Endodermal cell (in vitro differentiated cells): ENCODE measurements at places on chromosomes 12 and 14. TPM values are rescaled to one million over a fixed set of nuclear protein-coding genes. Genes with fewer than 3 reads are reported as not detected.

The AMN gene
- total RNA-seq, result 3.2 and 3.3 TPM in 2 replicates

The DIO2 gene
- 0.18 and 0.57 TPM in 2 replicates for total RNA-seq

The DPPA3 gene
- 4.0 and 4.6 TPM in 2 replicates for total RNA-seq

The FGF6 gene
- total RNA-seq, result not detected in 2 replicates

The ETFBKMT gene
- total RNA-seq, result 0.87 to 2.0 TPM (median 1.1 TPM) in 3 replicates

The ART4 gene
- total RNA-seq, result not detected in 2 replicates

The FBXO34 gene
- 51.6 and 51.9 TPM in 2 replicates for total RNA-seq

The PPP1R13B gene
- 11.1 to 17.5 TPM (median 12.7 TPM) in 3 replicates for total RNA-seq

The GPRC5A gene
- total RNA-seq, result 1.0 and 1.1 TPM in 2 replicates

The ZNF605 gene
- 7.9 to 14.6 TPM (median 12.8 TPM) in 3 replicates for total RNA-seq

The P2RX2 gene
- 0.55 to 1.1 TPM (median 0.97 TPM) in 3 replicates for total RNA-seq

The SERPINA12 gene
- total RNA-seq, result not detected in 3 replicates

The CATSPERB gene
- 0.16 TPM in 1 of 3 replicates, not detected in the others for total RNA-seq

The STON2 gene
- total RNA-seq, result 43.9 and 46.8 TPM in 2 replicates

The SGPP1 gene
- 10.1 to 20.3 TPM (median 18.4 TPM) in 3 replicates for total RNA-seq

The LIN7A gene
- 27.2 to 32.6 TPM (median 27.9 TPM) in 3 replicates for total RNA-seq

The DCN gene
- not detected in 2 replicates for total RNA-seq

The HOXC12 gene
- total RNA-seq, result not detected in 3 replicates

The SLC22A17 gene
- 43.4 and 49.9 TPM in 2 replicates for total RNA-seq

The CLEC2D gene
- total RNA-seq, result 6.6 to 19.3 TPM (median 18.3 TPM) in 3 replicates

The GALNT8 gene
- 9.6 and 11.2 TPM in 2 replicates for total RNA-seq

The PEX5 gene
- total RNA-seq, result 97.7 and 106 TPM in 2 replicates

The SOAT2 gene
- total RNA-seq, result 0.29 and 0.46 TPM in 2 replicates

The PTGER2 gene
- total RNA-seq, result 0.45 TPM in 1 of 3 replicates, not detected in the others

The SCN8A gene
- total RNA-seq, result 6.9 and 9.7 TPM in 2 replicates

The SOX5 gene
- total RNA-seq, result 6.8 to 10.8 TPM (median 8.8 TPM) in 3 replicates

The CNIH1 gene
- 82.7 and 87.2 TPM in 2 replicates for total RNA-seq

The RERGL gene
- not detected in 3 replicates for total RNA-seq

The ERP29 gene
- 152 to 162 TPM (median 156 TPM) in 3 replicates for total RNA-seq

The RPL10L gene
- total RNA-seq, result not detected in 2 replicates

The PRB2 gene
- not detected in 3 replicates for total RNA-seq

The ALX1 gene
- 0.40 to 4.7 TPM (median 0.69 TPM) in 3 replicates for total RNA-seq

The NRL gene
- 1.8 and 1.9 TPM in 2 replicates for total RNA-seq

The C3AR1 gene
- not detected in 2 replicates for total RNA-seq

The RFX4 gene
- total RNA-seq, result 0.29 and 0.86 TPM in 2 replicates

The GLT8D2 gene
- 0.90 and 1.3 TPM in 2 replicates for total RNA-seq
